Liver (tissue), 10 donors: ENCODE measurements at places on chromosomes 16 and 17. TPM values are rescaled to one million over a fixed set of nuclear protein-coding genes. Genes with fewer than 3 reads are reported as not detected.

GRCh38 chr16:56576585-56577299 is 11.9 kb downstream of the MT4 start:
- H3K36me3 ChIP-seq, result no peaks in the 10 kb centered on the region
- no peak overlapping the region for H3K27ac ChIP-seq
- H3K4me1 ChIP-seq, result no peaks in the 10 kb centered on the region
- DNase-seq, result peak; percentile 81
- H3K4me3 ChIP-seq, result no peak overlapping the region
- no peaks in the 10 kb centered on the region for H3K27me3 ChIP-seq

GRCh38 chr17:78803186-78803845 is 21.2 kb upstream of the CYTH1 start:
- no peak overlapping the region for H3K27ac ChIP-seq
- H3K36me3 ChIP-seq, result peaks cover 20% of the 10 kb centered on the region

DNA sequence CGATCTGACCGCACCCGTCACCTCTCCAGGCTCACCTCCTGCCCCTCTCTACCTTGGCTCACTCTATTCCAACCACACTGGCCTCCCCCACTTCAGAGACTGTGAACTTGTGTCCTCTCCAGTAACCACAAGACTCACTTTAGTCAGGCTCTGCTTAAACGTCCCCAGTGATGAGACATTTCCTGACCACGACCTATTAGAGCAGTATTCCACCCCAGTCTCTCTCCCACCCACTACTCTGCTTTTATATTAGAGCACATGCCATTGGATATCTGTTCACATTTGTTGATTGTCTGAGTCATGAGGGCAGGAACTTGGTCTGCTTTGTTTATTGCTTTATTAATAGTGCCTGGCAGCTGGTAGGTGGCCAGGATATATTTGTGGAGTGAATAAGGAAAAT is 20.1 kb downstream of the COX11 start:
- H3K27ac ChIP-seq, result no peak overlapping the region
- no peak overlapping the region for H3K4me3 ChIP-seq
- H3K27me3 ChIP-seq, result no peaks in the 10 kb centered on the region

- H3K27me3 ChIP-seq, result no peaks in the 10 kb centered on the region
- no peak for DNase-seq
- no peak overlapping the region for H3K27ac ChIP-seq
- H3K4me1 ChIP-seq, result no peaks in the 10 kb centered on the region
- H3K4me3 ChIP-seq, result no peak overlapping the region
Measured at GRCh38 chr17:2808367-2809335, 12.4 kb downstream of the RAP1GAP2 start.

DNA sequence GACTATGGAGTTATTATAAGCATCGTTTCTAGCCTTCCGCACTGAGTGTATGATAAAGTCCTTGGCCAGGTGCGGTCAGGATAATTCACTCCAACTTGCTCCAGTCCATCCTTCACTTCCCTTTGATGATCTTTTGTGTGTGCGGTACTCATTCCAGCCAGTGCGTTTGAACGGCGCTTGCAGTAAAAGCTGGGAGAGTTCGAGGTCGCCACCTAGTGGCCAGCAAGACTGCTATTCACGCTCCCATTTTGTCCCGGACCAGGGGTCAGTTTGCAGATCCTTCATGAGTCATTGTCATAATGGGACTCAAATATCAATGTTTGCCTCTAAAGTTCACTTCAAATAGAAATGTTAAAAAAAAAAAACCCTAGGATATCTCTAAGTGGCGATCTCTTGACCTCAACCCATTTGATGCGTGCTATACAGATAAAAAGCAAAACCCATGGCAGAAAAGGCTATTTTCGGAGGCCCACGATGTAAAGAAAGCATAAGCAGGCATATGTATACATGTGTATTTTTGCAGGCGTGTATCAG is 417.1 kb downstream of the TMEM114 start:
- H3K36me3 ChIP-seq, result no peaks in the 10 kb centered on the region
- no peaks in the 10 kb centered on the region for H3K4me1 ChIP-seq
- no peak overlapping the region for H3K4me3 ChIP-seq
- peak; percentile 73 for DNase-seq
- no peaks in the 10 kb centered on the region for H3K27me3 ChIP-seq

DNA sequence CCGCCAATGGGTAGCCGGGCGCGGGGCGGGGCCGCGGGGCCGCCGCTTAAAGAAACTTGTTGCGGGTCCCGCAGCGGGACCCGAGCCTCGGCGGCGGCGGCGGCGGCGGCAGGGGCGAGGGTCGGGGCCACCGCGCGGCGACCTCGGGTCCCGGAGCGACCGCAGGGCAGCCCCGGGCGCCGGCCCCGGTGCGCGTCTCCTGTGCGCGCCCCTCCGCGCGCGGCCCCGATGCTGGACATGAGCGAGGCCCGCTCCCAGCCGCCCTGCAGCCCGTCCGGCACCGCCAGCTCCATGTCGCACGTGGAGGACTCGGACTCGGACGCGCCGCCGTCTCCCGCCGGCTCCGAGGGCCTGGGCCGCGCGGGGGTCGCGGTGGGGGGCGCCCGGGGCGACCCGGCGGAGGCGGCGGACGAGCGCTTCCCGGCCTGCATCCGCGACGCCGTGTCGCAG is at the start of gene SOX8:
SOX8 (plus strand) TSS at position 76 of the 450 bp plus-strand sequence; CDS start at position 229, 153 bp downstream.
- H3K27ac ChIP-seq, result no peak within 1 kb of the TSS
- H3K4me1 ChIP-seq, result peaks cover 23% of the 10 kb centered on the region
- H3K36me3 ChIP-seq, result no peaks in the 10 kb centered on the region
- no peaks in the 10 kb centered on the region for H3K27me3 ChIP-seq

DNA sequence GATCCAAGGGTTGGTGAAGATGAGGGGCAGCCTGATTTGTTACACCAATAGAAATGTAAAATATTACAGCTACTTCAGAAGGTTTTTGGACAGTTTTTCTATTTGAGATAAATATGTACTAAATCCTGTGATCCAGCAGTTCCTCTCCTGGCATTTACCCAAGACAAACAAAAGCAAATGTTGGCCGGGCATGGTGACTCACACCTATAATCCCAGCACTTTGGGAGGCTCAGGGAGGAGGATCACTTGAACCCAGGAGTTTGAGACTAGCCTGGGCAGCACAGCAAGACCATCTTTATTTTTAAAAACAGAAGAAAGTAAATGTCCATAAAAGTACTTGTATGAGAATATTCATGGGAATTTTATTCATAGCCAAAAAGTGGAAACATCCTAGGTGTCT is 64.8 kb upstream of the MRC2 start:
- no peak for DNase-seq
- no peaks in the 10 kb centered on the region for H3K27me3 ChIP-seq
- H3K36me3 ChIP-seq, result peaks cover 6% of the 10 kb centered on the region
- no peak overlapping the region for H3K27ac ChIP-seq
- no peak overlapping the region for H3K4me3 ChIP-seq

- H3K27ac ChIP-seq, result no peak overlapping the region
- peaks cover 7% of the 10 kb centered on the region for H3K4me1 ChIP-seq
- H3K4me3 ChIP-seq, result no peak overlapping the region
- no peaks in the 10 kb centered on the region for H3K27me3 ChIP-seq
Measured at GRCh38 chr17:41796121-41796895, 9.8 kb upstream of the JUP start.

DNA sequence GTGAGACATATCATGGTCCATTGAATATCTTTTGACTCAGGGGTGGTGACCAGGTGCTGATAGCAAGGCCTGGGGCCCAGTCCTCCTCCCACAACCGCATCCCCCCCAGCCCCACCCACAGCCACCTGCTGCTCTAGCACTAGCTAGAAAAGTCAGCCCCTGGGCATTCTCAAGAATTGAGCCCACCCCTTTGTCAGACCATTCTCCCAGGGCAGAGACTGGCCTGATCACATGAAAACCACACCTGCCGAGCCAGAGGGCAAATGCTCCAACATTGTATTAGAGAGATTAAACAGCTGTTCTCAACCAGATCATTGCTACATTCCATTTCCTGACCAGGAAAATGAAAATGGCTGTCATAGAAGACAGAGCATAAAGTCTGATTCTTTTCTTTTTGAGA is 62.4 kb downstream of the RAB11FIP4 start:
- H3K4me1 ChIP-seq, result no peaks in the 10 kb centered on the region
- no peak for DNase-seq
- H3K27ac ChIP-seq, result no peak overlapping the region
- H3K4me3 ChIP-seq, result no peak overlapping the region
- no peaks in the 10 kb centered on the region for H3K36me3 ChIP-seq

DNA sequence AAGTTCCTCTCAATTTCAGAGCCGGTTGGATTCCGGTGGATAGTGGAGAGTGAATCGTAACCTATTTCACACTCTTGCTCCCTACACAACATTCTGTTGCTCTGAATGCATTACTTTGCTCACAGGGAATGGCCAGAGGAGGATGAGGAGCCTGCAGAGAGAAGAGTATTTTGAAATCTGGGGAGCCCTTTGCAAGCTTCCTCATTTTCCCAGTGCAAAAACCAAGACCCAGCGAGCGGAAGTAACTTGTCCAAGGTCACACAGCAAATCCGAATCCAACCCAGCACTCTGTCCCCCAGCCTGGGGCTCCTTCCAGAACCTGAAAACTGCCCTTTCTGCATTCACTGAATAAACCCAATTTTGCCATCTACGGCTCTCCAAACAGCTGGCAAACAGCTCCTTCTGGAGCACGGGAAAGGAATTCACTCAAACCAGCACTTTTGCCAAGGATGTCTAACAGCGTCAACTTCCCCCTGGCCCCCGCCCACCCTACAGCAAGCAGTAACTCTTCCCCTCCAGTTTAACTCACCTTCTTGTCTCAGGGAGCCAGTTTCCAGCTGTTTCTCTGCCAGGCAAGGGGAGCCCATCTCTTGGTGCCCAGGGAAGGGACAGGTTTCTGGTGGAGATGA is 557 bp downstream of the KCNG4 start:
- DNase-seq, result no peak
- no peaks in the 10 kb centered on the region for H3K4me1 ChIP-seq
- no peak overlapping the region for H3K27ac ChIP-seq
- no peak overlapping the region for H3K4me3 ChIP-seq
- H3K36me3 ChIP-seq, result no peaks in the 10 kb centered on the region

DNA sequence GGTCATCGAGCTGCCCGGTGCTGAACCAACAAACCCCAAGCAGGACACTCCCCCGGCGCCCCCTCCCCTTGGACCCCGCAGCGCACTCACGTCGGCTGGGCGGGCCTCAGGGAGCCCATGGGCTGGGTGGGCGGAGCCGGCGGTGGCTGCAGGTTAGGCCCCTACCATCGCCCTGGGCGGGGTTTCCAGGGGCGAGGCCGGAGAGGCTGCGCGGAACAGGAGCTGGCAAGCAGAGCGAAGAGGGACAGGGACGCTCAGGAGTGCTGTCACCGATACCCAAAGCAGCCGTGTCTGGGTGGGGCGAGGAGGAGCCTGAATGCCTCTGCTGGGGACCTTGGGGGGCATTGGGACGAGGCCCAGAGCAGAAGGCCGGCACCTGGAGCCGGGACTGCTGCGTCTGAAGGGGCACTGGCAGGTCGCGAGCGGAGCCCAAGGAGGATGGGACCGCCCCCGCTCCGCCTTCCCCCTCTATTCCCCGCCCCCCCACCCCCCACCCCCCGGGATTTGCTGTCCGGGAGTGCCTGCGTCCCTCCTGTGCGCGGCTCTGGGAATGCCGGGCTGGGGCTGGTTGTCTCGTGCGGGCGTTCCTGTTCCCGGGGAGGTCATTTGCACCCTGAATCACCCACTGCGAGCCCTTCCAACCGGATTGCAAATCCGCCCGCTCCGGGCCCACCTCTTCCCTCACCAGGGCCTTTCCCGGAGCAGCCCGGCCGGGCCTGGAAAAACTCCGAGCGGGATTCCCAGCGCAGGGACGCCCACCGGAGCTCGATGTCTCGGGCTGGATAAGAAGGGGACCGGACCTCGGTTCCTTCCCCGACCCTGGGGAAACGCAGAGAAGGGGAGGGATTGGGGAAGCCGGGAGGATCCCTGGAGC is 902 bp downstream of the ARHGAP27 start:
- H3K27ac ChIP-seq, result peak overlapping the region; percentile 56
- H3K36me3 ChIP-seq, result no peaks in the 10 kb centered on the region
- peak overlapping the region; percentile 13 for H3K4me3 ChIP-seq
- peak; percentile 67 for DNase-seq
- H3K4me1 ChIP-seq, result peaks cover 40% of the 10 kb centered on the region
- no peaks in the 10 kb centered on the region for H3K27me3 ChIP-seq

- H3K27ac ChIP-seq, result no peak overlapping the region
- peaks cover 20% of the 10 kb centered on the region for H3K36me3 ChIP-seq
- DNase-seq, result no peak
- no peaks in the 10 kb centered on the region for H3K27me3 ChIP-seq
- no peaks in the 10 kb centered on the region for H3K4me1 ChIP-seq
Measured at GRCh38 chr16:27771201-27771910, 221.4 kb downstream of the KATNIP start.

- DNase-seq, result no peak
- H3K36me3 ChIP-seq, result no peaks in the 10 kb centered on the region
- no peak overlapping the region for H3K4me3 ChIP-seq
- H3K27me3 ChIP-seq, result no peaks in the 10 kb centered on the region
Measured at GRCh38 chr17:9517396-9517795, 58.2 kb downstream of the STX8 start.

Gene BRICD5
- total RNA-seq, result 1.9 TPM

Gene ATAD5
- total RNA-seq, result 10.6 TPM

Gene NPIPB9
- 7.0 TPM for total RNA-seq

DNA sequence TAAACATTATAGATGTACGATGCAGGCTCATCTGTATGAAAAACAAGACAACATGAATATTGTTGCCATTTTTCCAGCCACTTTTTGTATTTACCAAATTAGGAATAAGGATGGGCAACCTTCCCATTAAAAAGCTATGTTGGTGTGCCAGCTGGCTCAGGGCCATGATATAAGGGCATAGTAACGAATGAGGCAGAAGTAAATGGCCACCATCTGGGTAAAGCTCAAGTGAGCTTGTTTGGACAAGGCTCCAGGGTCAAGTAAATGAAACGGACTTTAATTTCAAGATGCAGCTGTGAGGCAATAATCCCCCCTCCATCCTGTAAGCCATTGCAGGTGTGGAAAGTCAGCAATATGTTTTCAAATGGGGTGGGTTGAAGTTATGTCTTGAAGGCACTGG is 930.9 kb upstream of the CDH8 start:
- no peak overlapping the region for H3K4me3 ChIP-seq
- H3K27ac ChIP-seq, result no peak overlapping the region
- no peaks in the 10 kb centered on the region for H3K4me1 ChIP-seq
- H3K36me3 ChIP-seq, result no peaks in the 10 kb centered on the region
- DNase-seq, result no peak
- no peaks in the 10 kb centered on the region for H3K27me3 ChIP-seq

Gene ARHGAP23
- total RNA-seq, result 31.8 TPM

DNA sequence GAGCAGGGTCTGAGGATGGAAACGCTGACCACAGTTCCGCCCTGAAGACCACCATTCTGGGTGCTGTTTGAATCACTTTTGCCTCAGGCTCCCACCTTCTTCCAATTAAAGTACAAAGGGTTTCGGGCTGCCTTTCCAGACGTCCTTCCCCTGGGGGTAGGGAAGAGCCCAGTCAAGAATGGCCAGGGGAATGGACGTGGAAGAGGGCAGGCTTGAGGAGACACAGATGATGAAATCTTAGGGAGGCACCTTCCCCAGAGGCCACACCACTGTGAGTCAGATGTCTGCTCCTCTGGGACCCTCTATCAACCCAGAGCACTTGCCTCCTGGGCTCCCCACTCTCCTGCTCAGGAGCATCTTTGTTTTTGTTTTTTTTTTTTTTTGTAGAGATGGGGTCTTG is 27.5 kb upstream of the MTSS2 start:
- H3K36me3 ChIP-seq, result no peaks in the 10 kb centered on the region
- H3K27me3 ChIP-seq, result no peaks in the 10 kb centered on the region
- peaks cover 49% of the 10 kb centered on the region for H3K4me1 ChIP-seq
- DNase-seq, result no peak
- no peak overlapping the region for H3K27ac ChIP-seq
- H3K4me3 ChIP-seq, result no peak overlapping the region
